ENCODE measurements at places on chromosomes 2 and 18.
A peak's percentile ranks its signal among the peaks of the same experiment; 100 is the strongest.

DNA sequence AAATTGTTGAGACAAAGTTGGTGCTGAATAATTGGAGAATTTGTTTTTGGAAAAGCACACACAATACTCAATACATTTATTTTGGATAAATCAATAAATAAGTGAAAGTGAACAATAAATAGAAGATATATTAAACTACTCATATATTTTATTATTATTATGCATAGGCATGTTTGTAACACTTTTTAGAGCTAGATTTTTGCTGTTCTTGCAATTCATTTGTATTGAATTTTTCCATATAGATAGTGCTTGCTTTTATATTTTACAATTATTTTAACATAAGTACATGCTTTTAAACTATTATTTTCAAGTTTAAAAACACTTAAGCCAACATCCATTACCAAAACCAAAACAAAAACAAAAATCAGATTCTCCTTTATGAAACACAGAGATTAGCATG, 43.9 kb downstream of the BAZ2B start:
- no peak for DNase-seq

GRCh38 chr2:236608710-236609109, 39.1 kb downstream of the ACKR3 start:
- DNase-seq = no peak

- no peak for DNase-seq
These were observed 4.3 kb downstream of the GAD1 start for GRCh38 chr2:170820757-170821530.

DNA sequence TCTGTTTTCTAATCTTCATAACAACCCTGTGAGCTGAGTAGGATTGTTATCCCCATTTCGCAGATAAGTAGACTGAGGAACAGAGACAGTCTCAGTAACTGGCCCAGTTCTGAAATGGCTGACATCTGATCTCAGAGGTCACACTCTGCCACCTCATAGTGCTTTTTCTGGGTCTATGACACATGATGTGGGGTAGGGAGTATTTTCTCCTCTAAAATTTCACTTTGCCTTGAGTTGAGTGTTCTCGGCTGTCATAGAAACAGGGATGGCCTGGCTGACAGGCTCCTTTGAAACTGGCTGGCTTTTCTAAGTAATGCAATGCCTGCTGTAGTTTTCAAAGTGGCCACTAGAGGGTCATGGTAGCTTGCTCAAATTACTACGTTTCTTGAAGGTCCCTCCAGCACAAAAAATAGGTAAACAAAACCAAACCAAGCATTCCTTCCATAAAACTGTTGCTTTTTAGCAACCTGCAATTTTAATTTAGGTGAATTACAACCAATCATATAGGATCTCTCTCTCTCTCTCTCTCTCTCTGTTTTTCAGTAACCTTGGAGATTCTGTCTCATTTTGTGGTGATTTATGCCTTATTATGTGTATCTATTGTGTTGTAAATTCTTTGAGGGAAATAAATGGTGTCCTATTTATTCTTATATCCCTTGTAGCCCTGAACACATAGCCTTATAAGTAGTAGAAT, 84.2 kb upstream of the TTN start:
- peak; percentile 15 for DNase-seq

GRCh38 chr18:46672062-46672970, 15.3 kb upstream of the LOXHD1 start:
- DNase-seq = no peak

- DNase-seq = no peak
These were observed 73.0 kb downstream of the MTCL1 start for GRCh38 chr18:8778386-8778785.

- no peak for DNase-seq
These were observed 126.6 kb downstream of the SH3RF3 start for GRCh38 chr2:109255654-109256053.

GRCh38 chr2:50097148-50097547, 934.8 kb downstream of the NRXN1 start:
- DNase-seq = no peak

- no peak for DNase-seq
These were observed 10.7 kb downstream of the FN1 start for GRCh38 chr2:215425021-215425782.

DNA sequence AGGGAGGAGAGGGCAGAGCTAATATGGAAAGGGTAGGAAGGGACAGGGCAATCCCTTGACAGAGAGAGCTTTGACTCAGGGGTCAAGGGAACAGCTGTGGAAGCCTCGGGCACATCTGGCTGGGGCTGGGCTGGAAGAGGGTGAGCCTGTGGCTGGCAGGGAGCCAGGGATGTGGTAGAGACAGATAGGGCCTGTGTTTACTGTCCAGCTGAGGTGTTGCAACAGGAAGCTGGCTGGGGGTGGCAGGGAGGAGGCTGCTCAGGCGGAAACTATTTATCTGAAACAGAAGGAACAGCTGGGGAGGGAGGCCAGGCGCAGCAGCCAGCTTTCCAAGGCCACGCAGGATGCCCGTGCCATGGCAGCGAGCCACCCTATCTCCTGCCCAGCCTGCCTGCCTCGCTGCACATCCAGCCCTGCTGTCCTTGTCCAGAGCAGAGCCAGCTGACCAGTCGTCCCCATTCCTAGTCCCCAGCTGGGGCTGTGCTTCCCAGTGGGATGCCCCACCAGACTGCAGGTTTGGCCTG, 264.7 kb downstream of the CYP26B1 start:
- peak; percentile 65 for DNase-seq

- DNase-seq = no peak
These were observed 2.6 kb downstream of the C2orf72 start for GRCh38 chr2:231039821-231040364.

All from H54 (cell line).